Activated CD4-positive, alpha-beta T cell treated with anti-CD3 and anti-CD28 coated beads, Interleukin-2, amount 10 ng/mL, durations not matched to agents 7 days and 5 days (primary cell): ENCODE measurements at places on chromosomes 2 and 18.

DNA sequence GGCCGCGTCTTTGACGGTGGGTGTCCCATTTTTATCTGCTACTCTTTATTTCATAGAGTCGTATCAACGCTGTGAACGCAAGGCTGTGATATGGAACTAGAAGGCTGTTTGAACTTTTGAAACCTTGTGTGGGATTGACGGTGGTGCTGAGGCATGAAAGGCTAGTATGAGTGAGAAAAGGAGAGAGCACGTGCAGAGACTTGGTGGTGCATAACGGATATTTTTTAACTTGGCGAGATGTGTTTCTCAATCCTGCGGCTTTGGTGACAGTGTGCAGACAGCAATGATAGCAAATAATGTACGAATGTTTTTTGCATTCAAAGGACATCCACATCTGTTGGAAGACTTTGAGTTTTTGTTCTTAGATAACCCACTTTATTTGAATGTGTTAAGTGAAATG, 6.2 kb downstream of the HES6 start:
- no peak for DNase-seq

DNA sequence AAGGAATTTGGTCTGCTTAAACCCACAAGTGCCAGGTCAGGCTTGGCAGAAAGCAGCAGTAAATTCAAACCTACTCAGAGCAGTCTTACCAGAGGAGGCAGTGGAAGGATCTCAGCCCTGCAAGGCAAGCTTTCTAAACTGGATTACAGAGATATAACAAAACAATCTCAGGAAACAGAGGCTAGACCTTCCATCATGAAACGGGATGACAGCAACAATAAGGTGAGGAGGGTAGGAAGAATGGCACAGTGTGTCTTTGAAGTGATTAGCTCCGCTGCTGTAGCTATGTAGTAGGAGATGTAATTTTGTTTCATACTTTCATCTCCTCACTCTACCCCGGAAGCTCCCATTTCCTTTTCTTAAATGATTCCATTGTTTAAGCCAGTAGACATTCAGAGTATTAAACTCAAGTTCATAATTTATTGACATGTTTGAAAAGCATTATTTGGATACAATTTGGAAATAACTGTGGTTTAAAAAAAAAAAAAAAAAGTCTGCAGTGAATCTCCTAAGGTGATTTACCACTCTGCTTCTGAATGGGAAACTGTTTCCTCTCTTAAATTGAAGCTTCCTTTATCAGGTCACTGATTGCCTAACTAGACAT, 29.4 kb upstream of the DYSF start:
- DNase-seq = no peak

- no peak for DNase-seq
Observed at GRCh38 chr2:25808006-25808383, 70.3 kb downstream of the ASXL2 start.

DNA sequence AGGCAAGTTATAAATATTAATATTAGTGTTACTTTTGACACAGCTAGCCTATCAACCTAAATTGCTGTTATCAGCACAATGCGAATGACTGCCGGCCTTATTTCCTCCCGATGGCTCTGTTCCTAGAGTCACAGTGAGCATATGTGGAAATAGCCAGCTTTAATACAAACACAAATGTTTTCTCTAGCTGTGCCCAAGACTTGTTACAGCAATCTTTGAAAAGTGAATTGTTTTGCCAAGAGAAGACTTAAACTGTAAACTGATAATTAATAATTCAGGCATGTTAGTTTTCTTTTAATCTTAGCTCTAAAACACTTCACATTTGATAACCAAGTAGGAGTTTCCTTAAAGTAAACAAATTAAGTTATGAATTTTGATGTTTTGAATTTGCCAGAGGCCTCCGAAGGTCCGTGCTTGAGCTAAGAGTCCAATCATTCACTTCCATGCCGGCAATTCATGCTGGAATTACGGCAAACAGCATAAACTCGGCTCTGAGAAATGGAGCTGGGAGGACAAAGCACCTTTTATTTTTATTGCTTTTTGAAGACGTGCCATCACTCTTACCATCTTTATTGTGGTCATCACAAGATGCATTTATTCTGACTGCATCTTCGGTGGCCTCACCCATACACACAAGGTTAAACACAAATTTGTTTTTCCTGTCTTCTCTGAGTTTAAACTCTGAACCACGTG, 184.5 kb upstream of the CWC22 start:
- DNase-seq = no peak

DNA sequence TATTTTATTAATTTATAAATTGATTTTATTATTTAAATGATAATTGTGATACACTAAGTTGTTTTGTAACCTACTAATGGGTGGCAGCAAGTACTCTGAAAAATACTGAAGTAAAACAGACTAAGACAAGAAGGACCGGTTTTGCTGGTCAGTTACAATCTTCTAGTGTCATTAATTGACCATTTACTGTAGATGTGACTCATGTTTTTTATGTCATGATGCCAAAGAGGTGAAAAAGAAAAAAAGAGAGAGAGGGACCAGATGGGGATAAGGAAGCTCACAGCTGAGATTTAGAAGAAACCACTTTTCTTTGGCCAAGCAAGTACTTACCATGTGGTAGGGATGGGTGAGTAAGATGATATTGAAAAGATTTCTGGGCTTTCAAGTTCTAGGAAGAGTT, 955.8 kb upstream of the LRRTM1 start:
- no peak for DNase-seq

GRCh38 chr2:133726973-133727372, 158.7 kb upstream of the NCKAP5 start:
- DNase-seq = no peak

DNA sequence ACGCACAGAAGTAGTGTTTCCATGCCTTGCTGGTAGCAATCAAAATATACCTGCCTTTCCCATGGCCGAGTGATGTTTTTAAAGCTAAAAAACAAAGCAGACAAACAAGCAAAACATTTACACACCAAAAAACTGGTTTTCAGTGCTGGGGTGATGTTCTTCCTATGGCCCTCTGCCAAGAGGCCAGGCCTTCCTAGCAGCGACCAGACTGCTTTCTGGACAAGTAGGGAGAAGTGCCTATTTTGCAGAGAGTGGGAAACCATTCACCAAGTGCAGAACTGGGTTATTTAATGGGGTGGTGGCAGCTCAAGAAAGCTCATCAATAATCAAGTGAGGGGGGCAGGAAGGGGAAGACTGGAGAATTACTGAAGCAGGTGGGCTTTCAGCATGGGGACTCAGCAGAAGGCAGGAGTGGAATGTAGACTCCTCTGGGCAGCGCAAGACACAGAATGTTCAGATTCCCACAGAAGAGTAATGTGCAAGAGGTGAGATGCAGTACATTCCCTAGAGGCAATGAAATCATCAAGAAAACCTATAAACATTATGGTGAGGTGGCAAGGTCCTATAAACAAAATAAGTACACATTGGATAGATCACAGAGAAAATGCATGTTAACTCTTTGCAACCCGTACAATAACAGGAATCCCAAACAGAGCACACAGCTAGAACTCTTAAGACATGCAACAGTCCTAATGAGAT, 44.0 kb downstream of the CPO start:
- DNase-seq = no peak

DNA sequence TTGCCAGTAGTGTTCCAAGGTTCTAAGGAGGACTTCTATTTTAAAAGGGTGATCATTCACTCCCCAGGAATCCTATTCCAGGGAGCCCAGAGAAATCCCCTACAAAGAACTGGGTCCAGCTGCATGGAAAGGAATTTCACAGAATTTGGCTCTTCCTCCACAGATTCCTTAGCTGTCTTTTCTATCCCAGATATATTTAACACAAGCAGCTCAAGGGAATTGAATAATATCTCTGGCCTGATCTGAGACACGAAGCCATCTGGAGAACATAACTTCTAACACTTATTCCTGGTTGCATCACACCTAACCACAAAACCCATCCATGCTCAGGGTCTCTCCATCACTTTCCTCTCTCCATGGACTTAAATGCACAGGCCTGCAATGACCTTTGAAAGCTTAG, 306.7 kb upstream of the ACVR2A start:
- no peak for DNase-seq

DNA sequence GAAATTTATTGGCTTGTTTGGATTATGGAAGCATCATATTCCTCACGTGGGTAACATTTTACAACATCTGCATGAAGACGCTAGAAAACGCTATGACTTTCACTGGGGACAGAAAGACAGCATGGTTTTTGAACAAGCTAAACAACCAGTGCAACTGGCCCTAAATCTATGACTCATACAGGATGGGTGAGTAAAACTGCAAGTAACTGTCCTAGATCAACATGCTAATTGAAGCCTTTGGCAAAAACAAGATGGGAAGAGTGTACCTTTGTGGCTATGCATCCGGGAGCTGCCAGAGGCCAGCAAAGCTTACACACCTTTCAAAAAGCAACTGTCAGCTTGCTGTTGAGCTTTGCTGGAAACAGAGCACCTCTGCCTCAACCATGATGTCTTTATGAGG, 1096.0 kb upstream of the DDX18 start:
- DNase-seq = no peak

DNA sequence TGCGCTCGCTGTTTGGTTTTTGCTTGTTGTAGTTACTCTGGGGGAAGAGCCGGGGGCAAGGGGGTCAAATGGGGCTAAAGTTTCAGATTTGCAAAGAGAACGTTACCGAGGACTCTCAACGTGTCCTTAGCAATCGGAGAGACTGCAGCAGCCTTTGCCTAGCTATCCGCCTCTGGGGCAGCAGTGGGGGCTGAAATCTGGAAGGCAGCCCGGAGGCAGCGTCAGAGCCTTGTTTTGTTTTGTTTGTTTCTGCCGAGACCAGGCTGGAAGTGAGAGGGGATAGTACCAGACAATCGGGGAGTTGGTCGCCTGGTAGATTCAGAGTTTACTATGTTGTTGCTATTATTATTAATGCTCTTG, 1.2 kb downstream of the CDH20 start:
- DNase-seq = no peak

DNA sequence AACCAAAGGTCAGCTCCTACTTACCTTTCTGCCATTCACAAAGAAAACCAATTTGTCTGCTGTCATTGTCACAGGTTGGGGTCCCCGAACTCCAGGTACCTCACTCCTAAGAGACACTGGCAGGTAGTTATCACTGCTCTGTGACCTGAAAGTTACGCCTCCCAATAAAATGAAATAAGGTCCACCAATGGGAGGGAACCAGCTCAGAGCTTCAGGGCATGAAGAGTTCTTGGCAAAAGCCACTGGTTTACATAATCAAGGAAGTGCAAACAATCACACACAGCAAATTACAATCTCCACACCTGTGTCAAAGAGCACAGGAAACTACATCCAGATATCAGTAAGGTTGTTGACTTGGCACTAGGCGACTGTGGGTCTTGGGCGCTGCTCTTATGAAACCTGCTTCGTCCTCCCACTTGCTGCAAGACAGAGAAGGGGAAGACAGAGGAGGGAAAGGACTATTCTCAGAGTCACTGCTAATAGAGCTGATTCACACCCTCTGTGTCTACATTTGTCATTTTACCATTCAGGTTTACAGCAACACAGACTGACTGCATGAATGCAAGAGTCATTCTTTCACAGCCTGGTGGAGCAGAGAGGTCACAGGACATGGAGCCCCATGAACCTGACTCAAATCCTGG, at the start of gene XDH:
XDH (minus strand) TSS at position 142 of the 641 bp plus-strand sequence; CDS start at position 66, 76 bp downstream.
- DNase-seq = no peak

GRCh38 chr2:72913486-72914205, 3.7 kb upstream of the EMX1 start:
- no peak for DNase-seq

DNA sequence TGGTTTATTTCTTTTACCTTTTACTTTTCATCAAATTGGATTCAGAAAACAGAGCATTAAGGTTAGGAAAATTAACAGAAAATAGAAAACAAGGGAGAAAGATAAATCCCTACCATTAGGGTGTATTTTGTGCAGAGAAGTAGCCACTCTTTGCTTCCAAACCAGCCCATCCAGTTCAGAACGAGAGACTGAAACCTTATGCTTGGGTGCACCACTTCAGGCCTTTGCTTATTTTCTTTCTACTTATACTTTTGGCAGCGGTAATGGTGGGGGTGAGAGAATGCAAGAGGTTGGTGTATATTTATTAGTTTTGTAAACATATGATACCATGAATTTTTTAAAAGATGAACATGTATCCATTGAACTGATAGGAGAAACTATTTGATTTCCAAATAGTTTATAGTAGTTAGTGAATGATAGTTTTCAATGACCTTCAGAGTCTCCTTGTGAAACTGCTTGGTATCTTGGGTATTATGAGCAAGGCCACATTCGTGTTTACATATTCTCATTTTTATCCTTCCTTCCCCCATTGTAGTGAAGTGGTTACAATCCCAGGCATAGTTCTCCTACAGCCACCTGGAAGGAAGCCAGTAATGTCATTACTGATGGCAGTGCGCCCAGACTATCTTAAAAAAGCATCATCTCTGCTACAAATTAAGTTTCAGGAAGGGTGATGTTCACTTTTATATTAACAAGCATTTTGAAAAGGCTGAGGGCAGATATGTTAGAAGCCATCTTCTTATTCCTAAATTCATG, 60.8 kb downstream of the MFSD6 start:
- DNase-seq = no peak

- DNase-seq = no peak
Observed at GRCh38 chr2:65608466-65608865, 176.1 kb upstream of the SPRED2 start.

- peak; percentile 24 for DNase-seq
Observed at GRCh38 chr2:110732422-110733413, at the start of gene ACOXL. TSS of gene ACOXL (plus strand) at chr2:110732573. CDS start at chr2:110768390, 35,817 bp downstream.

GRCh38 chr18:73717570-73717969, 430.1 kb downstream of the FBXO15 start:
- no peak for DNase-seq

DNA sequence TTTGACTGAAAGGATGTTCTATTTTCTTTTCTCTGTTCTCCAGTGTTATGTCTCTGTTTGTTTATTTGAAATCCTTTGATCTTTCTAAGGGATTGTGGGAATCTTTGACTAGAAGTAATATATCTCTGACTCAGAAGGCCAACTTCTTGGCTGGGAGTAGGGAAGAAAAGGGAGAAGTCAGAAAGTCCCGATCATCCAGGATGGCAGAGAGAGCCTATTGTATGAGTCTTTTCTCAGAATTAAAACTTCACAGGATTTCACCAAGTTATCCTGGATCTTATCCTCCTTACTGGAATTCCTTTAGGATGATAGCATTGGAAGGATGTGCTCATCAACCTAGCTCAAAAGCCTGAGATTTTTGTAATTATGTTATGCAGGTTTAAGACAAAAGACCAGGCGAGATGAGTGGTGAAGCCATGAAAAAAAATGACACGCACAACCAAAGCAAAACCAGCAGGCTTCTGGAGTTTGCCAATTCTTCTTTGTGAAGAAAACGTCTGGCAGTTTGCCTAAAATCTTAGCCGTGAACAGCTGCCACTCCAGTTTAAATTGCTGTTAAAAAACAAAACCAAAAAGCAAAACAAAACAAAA, 383.6 kb upstream of the SMIM21 start:
- no peak for DNase-seq

DNA sequence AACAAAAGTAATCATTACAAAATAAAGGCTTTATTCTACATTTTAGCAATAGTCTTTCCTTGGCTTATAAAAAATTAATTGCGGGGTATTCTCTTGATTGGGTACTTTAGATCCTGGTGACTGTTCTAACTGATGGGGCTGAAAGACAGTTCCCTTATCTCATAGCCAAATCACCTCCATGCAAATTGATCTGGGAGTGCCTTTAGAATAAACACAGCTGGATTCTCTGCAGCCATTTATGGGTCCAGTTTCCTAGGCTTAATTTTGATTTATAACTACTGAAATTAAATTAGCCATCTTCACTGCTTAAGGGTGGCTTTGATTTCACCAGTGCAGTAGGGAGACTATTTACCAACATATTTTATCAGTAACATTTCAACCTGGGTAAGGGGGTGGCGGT, 337.1 kb downstream of the NRXN1 start:
- DNase-seq = no peak

- DNase-seq = peak; percentile 88
Observed at GRCh38 chr2:64989126-64989981, at the start of gene SLC1A4. TSS of gene SLC1A4 (plus strand) at chr2:64989399. CDS start at chr2:64989644, 245 bp downstream.
